ENCODE measurements at places on chromosomes 1 and 21. TPM values are rescaled to one million over a fixed set of nuclear protein-coding genes. Genes with fewer than 3 reads are reported as not detected.

Gene FAM110D
- total RNA-seq, result not detected

Gene NR5A2
- 0.16 TPM for total RNA-seq

Gene CHIA
- not detected for total RNA-seq

Gene KRTAP13-2
- not detected for total RNA-seq

Gene LAD1
- not detected for total RNA-seq

Gene C1orf87
- total RNA-seq, result not detected
